ENCODE measurements at places on chromosomes 2 and 18.

DNA sequence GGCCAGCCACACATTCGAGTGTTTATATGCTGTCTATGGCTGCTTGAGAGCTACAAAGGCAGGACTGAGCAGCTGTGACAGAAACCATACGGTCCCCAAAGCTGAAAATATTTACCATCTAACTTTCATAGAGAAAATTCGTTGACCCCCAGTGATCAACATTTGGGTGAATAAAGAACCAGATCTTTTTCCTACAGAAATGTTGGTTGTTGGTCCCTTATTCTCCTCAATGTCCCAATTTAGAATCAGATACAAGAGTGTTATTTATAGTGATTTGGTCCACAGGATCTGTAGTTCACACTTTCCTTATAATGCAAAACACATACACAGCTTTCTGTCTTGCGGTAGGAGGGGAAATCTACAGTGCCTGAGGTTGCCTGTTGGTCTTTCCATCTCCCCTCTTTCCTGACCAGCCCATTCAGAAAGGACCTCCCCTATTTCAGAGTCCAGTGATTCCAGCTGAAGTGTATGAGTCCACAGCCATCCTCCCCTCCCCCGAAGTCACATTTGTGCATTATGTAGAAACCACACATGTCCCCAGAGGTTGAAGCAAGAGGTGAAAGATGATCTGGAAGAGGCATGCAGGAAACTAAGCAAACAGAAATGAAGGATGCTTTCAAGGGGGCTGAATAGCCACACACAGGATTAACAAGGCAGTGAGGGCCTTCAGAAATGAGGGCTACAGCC, 61.9 kb downstream of the SPRED2 start:
- DNase-seq: no peak

- DNase-seq: no peak
Measured at GRCh38 chr2:14712111-14712510, 79.6 kb downstream of the LRATD1 start.

DNA sequence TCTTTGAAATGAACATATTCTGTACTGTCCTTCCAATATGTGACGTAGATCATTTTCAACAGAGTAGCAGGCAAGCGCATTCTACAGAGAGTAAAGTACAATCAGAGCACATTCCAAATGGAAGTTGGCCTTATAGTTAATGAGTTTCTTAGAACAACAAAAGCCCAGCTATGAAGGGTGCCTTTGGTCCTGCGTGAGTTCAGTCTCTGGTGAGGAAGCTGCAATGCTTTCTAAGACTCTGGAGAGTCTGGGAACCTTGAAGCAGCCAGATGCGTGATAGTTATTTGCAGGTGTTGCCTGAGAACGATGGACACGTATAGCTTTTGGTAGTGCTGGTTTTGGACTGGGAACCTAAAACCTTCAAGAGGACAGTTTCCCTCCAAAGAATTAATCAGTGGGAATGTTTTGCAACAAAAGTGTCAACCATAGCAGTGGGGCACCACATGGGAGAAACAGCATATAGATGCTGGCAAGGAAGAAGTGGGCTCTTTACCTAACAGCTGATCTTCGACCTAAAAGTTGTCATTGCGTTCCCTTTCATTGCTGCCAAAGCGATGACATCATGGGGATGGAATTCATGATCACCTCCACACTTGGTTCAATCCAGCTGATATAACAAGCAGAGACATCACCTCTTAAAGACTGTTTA, 9.3 kb upstream of the SNORC start:
- no peak for DNase-seq

GRCh38 chr18:79682894-79683625, 3.5 kb downstream of the CTDP1 start:
- DNase-seq: no peak

GRCh38 chr2:64501946-64502345, 22.2 kb upstream of the AFTPH start:
- DNase-seq: no peak

Data from stimulated activated CD4-positive, alpha-beta T cell treated with anti-CD3 and anti-CD28 coated beads, Interleukin-1b, Interleukin-23, amount 100 ng/mL, for 1 hour (primary cell).